ENCODE measurements at places on chromosomes 13 and 19.
A peak's percentile ranks its signal among the peaks of the same experiment; 100 is the strongest.

DNA sequence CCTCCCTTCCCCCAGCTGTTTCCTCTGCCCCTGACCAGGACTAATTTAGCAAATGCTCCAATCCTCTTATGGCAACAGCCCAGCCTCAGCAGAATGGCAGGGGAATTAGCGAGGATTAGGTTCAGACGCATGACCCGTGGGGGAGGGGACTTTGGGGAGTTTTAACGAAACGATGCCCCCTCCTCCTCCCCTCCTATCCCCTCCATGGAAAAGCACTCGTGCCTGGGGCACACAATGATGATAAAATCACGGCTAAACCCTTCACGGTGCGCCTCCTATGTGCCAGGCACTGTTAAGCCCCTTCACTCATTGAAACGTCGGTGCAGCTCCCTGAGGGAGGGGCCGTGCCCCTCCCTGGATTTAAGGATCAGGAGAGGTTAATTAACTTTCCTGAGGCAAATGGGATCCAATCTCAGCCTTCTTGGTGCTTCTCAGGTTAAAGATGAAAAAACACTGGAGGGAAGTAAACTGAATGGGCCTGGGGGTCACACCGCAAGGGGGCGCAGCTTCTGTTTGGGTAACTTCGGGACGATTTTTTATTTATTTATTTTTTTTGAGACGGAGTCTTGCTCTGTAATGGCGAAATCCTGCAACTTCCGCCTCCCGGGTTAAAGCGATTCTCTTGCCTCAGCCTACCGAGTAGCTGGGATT, 10.1 kb upstream of the TPRX2 start:
- no peak for DNase-seq

- no peak for DNase-seq
These were observed 19.8 kb downstream of the UQCRFS1 start for GRCh38 chr19:29193155-29193554.

DNA sequence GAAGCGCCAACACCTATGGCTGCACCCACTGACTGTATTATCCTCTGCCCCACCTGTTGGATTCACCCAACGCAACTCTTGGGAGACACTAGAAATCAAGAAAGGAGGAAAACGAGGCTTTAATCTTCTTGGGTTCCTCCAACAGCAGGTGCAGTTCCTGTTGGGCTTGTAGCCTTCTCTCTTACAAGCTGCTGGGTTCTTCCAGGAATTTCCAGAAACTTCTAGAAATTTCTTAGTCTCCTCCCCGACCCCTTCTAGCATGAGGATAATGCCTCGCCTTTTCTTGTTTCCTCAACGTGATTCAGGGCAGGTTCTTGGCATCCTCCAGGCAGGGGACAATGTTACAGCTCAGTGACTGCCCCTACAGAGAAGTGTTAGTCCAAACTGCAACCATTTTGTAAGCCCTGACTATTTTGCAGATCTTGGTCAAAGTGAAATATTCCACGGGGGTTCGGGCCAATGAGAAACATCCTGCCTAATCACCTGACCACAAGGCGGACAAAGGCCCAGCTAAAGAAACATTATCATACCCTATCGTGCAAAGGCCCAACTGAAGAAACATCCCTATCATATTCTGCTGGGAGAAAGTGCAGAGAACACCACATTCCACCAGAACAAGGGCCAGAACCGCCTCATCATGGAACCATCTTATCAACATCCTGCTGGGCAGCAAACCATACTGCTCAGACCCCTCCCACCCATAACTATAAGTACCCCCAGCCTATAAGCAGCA, 614 bp upstream of the PNMA8A start:
- DNase-seq = no peak

- no peak for DNase-seq
These were observed 612.1 kb downstream of the TBC1D4 start for GRCh38 chr13:74869846-74870245.

GRCh38 chr19:3605770-3606169, 905 bp downstream of the TBXA2R start:
- no peak for DNase-seq

- no peak for DNase-seq
These were observed 265.6 kb downstream of the TDRD3 start for GRCh38 chr13:60662595-60662994.

DNA sequence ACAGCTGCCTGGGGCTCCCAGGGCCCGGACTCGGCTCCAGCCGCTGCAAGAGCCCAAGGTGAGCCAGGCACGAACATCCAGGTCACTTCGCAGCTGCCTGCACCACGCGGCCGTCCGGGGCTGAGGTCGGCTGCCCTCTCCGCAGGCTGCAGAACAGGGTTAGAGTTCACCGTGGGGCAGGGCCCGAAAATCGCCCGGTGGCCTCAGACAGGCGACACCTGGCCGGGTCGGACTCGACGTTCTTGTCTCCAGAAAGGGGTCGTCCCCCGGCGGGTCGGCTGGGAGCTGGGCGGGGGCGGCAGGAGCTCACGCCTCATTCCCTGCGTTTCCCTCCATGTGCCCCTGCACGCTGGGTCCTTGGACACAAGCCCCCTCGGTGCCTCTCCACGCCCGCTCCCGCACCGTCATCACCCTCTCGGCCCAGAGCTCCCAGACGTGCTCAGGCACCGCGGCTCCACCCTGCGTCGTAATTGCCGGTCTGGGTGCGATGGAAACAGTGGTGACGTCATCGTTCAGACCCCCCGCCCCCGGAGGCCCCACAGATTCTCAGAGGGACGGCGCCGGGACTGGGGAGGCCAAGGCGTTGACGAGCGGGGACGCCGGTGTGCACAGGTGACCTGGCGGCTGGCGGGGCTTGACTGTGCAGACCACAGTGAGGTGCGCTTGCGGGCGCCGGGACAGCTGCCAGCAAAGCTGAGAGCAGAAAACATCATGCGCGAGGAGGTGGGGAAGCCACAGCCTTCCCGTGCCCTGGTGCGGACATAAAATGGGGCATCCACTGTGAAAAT, 4.0 kb upstream of the GRIN3B start:
- DNase-seq = no peak

GRCh38 chr13:85651440-85651839, 147.8 kb downstream of the SLITRK6 start:
- no peak for DNase-seq

GRCh38 chr19:18558604-18559003, 934 bp downstream of the KXD1 start:
- no peak for DNase-seq

DNA sequence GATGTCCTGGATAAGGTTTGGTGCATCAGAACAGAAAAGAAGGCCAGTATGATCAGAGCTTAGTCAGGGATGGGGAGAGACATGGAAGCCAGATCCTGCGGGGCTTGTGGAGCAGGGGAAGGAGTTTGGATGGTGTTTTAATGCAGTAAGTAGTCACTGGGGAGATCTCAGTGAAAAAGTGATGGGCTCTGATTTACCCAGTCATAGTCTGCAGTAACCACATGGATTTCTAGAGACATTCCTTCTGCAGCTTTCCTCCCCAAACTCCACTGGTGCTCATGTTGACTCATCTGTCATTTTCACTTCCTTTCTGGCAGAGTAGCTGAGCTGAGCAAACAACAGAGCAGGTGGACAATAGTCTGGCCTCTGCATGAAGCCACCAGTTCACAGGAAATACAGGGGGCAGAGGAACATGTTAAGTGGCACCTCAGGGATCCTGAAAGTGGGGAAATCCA, 144.1 kb downstream of the DPF1 start:
- peak; percentile 76 for DNase-seq

DNA sequence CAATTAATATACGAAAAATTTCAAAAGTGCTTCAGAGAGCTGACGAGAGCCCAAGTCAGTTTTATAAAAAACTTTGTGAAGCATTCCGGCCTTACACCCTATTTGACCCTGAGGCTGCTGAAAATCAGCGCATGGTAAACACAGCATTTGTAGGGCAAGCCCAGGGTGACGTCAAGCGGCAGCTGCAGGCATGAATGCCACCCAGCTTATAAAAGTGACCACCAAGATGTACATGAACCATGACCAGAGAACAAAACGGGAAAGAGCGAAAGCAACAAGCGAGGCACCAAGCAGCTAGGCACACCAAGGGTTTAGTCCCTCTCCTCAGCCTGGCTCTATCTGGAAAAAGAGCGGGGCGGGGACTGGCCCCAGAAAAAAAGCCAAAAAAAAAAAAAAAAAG, 6.0 kb downstream of the SIGLEC11 start:
- no peak for DNase-seq

GRCh38 chr19:9009431-9009830, 778 bp downstream of the MUC16 start:
- DNase-seq = no peak

- DNase-seq = no peak
These were observed 755.9 kb downstream of the LIG4 start for GRCh38 chr13:107459430-107459829.

DNA sequence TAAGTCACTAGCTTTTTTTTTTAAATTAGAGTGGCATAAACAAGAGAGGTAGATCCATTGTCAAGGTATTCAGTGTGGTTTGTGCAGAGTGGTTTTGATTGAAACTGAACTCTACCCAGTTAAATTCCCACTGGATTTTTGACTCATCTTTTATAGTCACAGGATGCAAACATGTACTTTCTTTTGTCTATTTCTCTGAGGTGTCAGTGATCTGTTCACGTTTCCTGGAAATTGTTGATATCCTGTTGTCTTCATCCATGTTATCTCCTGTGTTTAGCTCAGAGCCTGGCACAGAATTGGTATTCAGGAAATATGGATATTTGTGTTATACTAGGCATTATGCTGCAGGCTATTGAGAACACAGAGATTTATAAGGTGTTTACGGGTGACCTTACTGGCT, 119.7 kb downstream of the PCCA start:
- DNase-seq = peak; percentile 21

- no peak for DNase-seq
These were observed 583.4 kb upstream of the SLITRK5 start for GRCh38 chr13:87087741-87088140.

- DNase-seq = no peak
These were observed 177.3 kb downstream of the COL4A1 start for GRCh38 chr13:110129539-110130186.

GRCh38 chr13:100725472-100725871, 50.9 kb upstream of the TMTC4 start:
- no peak for DNase-seq

DNA sequence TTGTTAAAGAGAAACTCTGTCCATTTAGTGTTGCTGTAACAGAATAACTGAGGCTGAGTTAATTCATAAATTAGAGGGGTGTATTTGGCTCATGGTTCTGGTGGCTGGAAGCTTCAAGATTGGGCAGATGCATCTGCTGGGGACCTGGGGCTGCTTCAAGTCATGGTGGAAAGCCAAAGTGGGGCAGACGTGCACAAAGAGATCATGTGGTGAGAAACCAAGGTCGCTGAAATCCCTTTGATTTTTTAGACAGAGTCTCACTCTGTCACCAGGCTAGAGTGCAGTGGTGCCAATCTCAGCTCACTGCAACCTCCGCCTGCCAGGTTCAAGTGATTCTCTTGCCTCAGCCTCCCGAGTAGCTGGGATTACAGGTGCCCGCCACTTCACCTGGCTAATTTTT, 46.0 kb downstream of the RCBTB2 start:
- no peak for DNase-seq

- DNase-seq = no peak
These were observed 864.1 kb downstream of the PCDH17 start for GRCh38 chr13:58495668-58496067.

DNA sequence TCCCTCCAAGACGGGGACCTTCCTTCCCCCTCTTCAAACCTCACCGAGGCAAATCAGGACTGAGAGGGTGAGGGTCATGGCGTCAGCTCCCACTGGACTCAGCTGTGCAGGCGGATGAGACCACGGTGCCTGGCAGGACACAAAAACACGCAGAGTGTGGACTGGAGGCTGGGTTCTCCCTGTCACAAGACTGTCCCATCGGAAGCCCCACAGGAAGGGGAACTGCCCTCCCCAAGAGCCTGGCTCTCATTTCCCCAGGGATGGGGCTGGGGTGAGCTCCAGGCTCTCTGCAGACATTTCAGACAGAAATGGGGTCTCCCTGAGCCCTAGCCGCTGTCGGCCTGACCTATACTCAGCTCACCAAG, at the start of gene LILRB5:
LILRB5 (minus strand) TSS at position 158 of the 365 bp plus-strand sequence; CDS start at position 78, 80 bp downstream.
- no peak for DNase-seq

- DNase-seq = no peak
These were observed 34.5 kb upstream of the MRI1 start for GRCh38 chr19:13729859-13730258.

DNA sequence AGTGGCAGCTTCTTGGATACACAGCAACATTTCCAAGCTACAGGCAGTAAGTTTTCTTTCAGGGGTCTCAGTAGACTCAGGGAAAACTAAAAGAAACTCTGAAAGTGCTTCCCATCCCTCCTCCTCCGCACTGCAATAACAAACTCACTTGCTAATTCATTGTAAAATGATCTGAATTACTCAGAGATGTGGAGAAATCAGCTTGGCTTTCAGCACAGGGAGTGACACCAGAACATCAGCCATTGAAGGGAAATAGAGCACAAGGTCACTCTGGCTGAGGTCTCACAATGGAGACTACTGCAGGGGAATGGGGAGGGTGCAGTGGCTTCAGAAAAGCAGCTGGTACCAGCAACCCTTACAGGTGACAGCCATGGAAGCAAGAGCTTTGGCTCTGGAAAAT, 137.3 kb upstream of the SERP2 start:
- no peak for DNase-seq

DNA sequence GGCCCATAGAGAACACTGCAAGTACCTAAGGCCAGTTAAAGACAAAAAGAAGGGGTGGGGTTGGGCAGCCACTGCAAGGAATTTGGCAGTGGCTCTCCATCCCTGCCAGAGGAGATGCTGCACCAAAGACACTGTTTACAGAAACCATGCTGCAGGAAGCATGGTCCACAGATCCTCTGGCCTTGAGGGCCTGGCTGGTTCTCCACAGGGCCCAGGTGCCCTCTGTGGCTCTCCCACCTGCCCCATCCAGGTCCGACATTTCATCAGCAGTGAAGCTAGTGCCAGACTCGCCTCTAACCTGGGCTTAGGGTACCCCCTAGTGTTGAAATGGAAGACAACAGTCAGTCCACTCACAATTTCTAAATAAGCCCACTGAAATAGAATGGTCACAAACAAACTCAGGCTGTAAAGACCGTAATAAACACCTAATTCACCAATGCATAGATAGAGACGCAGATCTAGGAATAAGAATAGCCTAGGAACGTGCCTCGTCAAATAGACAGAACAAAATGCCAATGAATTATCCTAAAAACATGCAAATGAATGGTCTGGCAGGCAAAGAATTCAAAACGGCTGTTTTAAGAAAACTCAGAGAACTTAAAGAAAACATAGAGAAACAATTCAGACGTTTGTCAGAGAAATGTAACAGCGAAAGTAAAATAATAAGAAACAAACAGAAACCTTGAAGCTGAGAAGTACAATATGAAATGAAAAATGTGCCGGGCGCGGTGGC, 23.3 kb downstream of the LYPD4 start:
- DNase-seq = no peak

GRCh38 chr19:40605216-40605971, 4.2 kb downstream of the LTBP4 start:
- no peak for DNase-seq

GRCh38 chr13:44848920-44849676, 140.2 kb downstream of the NUFIP1 start:
- DNase-seq = no peak

- no peak for DNase-seq
These were observed 47.9 kb upstream of the INTS6 start for GRCh38 chr13:51500687-51501086.

All from HFF-Myc (cell line).